Hematopoietic multipotent progenitor cell treated with erythropoietin and hydrocortisone succinate and interleukin-3 and kit ligand, for 15 days (in vitro differentiated cells): ENCODE measurements at places on chromosomes 2 and 18.

DNA sequence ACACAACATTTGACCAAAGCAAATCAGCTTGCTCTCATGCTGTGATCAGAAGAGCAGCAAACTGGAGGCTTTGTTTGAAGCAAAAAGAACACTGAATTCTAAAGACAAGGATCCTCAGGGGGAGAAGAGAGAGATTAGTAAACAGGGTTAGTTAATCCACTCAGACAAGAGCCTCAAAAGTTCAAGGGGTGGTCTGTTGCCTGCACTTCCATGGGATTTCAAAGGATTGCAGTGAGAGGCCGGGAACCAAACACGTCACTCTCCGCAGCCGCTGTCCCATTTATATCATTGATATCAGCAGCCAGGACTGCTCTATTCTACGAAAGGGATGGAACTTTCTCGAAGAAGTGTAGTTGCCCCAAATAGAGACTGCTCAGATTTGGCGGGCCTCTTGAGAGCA, 97.8 kb upstream of the SP3 start:
- no peak for DNase-seq

DNA sequence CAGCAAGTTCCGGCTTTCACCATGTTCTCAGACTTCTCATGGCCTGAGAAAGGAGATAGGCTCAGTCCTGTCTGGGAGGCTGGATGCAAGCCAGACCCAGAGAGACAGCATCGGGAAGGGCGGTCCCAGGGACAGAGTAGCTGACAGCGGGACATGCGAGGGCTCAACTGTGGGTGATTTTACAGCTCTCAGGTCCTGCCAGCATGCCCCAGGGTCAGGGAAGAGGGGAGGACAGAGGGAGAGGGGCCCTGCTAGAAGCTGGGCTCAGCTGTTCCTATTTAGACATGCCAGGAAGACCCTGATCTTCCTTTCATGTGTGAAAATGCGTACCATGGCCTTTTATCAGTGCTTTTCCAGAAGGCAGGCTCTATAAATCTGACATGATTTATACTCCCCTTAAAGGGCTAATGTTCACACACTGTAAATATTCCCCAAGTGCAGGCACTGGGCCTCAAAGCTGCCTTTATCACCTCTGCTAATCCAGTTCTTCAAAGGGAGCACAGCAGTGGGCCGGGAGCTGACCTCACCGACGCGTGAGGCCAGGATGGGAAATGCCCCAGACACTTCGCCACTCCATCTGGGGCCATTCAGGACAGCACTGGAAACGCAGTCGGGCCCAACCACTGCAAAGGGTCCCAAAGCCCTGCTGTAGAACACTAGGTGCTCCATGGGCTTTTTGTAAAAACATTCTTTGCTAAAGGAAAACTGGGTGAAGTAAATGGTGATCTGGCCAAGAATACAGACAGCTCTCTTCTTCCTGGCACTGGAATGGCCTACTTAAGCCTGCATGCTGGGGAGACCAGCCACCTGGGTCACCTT, 96.1 kb upstream of the LMAN1 start:
- no peak for DNase-seq

- no peak for DNase-seq
These were observed 12.8 kb upstream of the GCG start for GRCh38 chr2:162164802-162165201.

DNA sequence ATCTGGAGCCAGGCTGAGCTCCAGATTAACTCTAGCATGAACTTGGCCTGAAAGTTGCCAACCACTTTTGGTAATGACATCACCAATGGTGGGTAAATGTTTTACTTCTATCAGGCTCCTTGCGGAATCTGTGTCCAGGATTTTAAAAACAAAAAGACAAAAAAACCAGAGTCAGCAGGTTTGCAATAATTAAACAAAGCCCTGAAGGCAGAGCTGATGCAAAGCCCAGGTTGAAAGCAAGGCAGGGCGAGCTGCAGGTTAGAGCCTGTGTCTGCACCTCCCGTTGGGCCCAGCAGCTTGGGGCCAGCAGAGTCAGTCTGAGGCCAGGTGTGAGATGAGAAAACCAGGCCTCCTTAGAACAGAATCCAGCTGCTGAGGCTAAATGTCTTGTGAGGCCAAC, 29.1 kb upstream of the ALK start:
- no peak for DNase-seq

- DNase-seq: no peak
These were observed 33.0 kb downstream of the SLC35F5 start for GRCh38 chr2:113723411-113723810.

DNA sequence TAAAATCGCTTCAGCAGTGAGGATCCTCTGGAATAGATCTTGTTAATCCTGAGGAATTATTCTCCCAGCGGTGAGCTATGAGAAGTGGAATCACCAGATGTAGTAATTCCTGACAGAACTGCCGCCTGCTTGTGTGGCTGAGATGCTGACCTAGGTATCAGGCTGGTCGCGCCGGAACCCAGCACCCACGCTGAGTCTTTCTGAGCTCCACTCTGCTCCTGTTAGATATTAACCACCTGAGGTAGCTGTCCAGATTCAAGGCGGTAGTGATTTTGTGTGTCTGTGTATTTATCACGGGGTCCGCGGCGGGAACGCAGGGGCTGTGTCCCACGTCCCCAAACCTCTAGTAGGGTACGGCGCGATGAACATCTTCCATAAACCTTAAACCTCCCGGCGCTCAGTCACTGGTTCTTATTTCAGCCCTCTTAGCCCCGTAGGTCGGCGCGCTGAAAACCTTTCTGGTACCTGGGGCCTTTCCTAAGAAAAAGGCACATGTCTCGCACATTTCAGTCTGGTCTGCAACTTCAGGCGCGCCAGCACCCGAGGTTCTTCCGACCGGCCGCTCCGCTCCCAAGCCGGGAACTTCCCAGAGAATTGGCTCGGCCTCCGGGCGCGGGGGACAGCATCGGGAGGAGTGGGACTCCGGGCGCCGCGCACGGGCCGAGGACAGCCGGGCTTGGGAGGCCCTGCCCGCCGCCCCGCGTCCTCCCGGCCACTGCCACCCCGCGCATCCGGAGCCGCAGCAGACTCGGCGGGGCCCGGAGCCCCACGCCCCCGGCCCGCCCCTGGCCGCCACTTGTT, 542 bp upstream of the CNNM3 start:
- peak; percentile 14 for DNase-seq

GRCh38 chr2:238022594-238023157, 38.1 kb upstream of the SCLY start:
- DNase-seq: no peak
